Stimulated activated CD8-positive, alpha-beta memory T cell treated with anti-CD3 and anti-CD28 coated beads, Interleukin-7, amount 100 ng/mL, for 1 hour (primary cell): ENCODE measurements at places on chromosomes 7 and 10.

- no peak for DNase-seq
These were observed 4.8 kb downstream of the ECHDC3 start for GRCh38 chr10:11746883-11747539.

GRCh38 chr7:81515009-81515408 is 254.8 kb downstream of the HGF start:
- DNase-seq = no peak

DNA sequence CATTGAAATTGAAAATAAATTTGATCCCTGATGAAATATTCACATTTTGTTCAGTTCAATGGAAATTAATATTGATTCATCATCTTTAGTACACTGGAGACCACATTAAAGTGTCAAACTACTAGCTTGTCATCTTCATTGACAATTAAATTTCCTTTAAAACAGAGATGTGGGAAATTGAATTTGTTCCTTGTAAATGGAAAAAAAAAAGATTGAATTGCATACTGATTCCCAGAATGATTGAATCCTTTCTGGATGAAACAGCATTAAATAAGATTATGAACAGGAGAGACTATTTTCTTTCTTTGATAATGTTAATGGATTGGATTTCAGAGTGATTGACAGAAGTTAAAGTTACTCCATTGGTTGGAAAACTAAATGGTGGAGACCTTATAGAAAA is 241.3 kb upstream of the CNTNAP2 start:
- no peak for DNase-seq

- DNase-seq = no peak
These were observed 159.7 kb upstream of the YAE1 start for GRCh38 chr7:39406467-39406866.
